ENCODE measurements at places on chromosomes 2 and 18.

DNA sequence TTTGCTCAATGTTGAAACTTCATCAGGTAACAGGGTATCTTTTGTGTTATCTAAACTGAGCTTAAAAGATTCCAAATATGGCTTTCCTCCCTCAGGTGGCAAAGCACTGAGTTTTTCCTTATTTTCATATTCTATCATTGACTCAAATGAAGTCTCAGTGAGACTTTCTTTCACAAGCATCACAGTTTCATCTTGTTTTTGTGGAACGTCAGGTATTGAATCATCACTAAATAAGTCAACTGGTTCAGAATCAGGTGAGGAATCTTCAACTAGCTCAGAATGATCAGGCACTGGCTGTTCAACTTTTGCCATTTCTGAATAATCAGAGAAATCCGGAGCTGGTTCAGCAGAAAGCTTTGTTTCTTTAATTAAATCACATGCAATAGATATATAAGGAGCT, 24.6 kb downstream of the RTN4 start:
- H3K27me3 ChIP-seq, result no peaks in the 10 kb centered on the region
- DNase-seq, result no peak
- peaks cover 19% of the 10 kb centered on the region for H3K4me1 ChIP-seq
- no peaks in the 10 kb centered on the region for H3K36me3 ChIP-seq
- H3K27ac ChIP-seq, result no peak overlapping the region
- no peak overlapping the region for H3K4me3 ChIP-seq

DNA sequence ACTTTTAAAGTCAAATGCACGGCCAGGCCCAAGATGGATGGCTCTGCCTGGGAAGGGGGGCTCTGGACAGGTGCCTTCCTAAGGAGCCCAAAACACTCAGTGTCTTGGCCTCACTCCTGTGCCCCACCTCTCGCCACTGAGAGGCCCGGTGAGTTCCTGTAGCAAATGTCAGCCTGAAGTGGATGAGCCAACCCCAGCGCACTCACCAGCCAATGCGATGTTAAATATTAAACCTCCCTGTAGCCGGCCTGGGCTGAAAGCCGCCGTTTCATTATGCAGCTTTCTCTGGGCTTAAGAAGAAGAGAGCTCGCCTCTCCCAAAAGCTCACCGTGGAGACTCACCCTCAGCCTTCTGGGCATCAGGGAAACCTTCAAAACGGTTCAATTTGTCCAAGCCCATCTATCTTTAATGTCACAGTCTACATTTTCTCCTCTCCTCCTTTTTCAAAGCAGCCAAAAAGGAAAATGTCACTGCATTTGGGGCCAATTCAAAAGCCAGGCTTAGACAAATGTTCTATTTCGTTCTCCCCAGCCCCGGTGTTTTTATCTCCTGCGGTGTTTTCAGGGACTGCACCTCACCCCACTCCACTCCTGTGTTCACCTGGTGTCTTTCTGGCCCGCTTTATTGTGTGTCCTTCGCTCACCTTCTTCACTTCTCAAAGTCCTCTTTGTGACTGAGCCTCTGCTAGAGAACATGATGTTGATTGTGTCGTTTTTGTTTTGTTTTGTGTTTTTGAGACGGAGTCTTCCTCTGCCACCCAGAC, 124.0 kb downstream of the NRP2 start:
- no peak overlapping the region for H3K4me3 ChIP-seq
- no peak for DNase-seq
- H3K27ac ChIP-seq, result no peak overlapping the region
- H3K4me1 ChIP-seq, result no peaks in the 10 kb centered on the region
- H3K36me3 ChIP-seq, result no peaks in the 10 kb centered on the region

- H3K36me3 ChIP-seq, result no peaks in the 10 kb centered on the region
- no peak overlapping the region for H3K27ac ChIP-seq
- no peak for DNase-seq
- H3K4me1 ChIP-seq, result peaks cover 6% of the 10 kb centered on the region
- no peak overlapping the region for H3K4me3 ChIP-seq
- no peaks in the 10 kb centered on the region for H3K27me3 ChIP-seq
These were observed 110.6 kb downstream of the UPP2 start for GRCh38 chr2:158212301-158212700.

GRCh38 chr2:240413813-240414429, 21.5 kb upstream of the GPC1 start:
- H3K27ac ChIP-seq, result no peak overlapping the region
- no peaks in the 10 kb centered on the region for H3K4me1 ChIP-seq
- H3K36me3 ChIP-seq, result no peaks in the 10 kb centered on the region
- H3K4me3 ChIP-seq, result no peak overlapping the region
- H3K27me3 ChIP-seq, result no peaks in the 10 kb centered on the region

DNA sequence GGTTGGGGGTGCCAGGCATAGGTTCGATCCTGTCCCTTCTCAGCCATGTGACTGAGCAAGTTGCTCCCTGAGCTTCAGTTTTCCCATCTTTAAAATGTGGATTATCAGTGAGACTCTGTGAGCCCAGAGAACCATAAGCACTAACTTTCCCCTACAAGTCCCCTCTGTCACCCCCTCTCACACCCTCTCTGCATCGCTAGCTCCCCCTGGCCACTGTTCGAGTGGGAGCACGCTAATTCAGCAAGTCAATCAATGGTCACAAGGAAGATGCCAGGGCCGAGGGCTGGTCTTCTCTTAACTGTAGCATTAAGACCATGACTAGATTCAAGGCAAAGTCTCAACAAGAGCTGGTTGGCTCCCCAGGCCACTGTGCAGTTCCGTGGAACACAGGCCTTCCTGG, 66.2 kb downstream of the BCL2L11 start:
- H3K27me3 ChIP-seq, result no peaks in the 10 kb centered on the region
- H3K36me3 ChIP-seq, result no peaks in the 10 kb centered on the region
- no peaks in the 10 kb centered on the region for H3K4me1 ChIP-seq

- H3K4me3 ChIP-seq, result no peak overlapping the region
- H3K27ac ChIP-seq, result no peak overlapping the region
- peaks cover 10% of the 10 kb centered on the region for H3K4me1 ChIP-seq
- no peaks in the 10 kb centered on the region for H3K27me3 ChIP-seq
- no peaks in the 10 kb centered on the region for H3K36me3 ChIP-seq
These were observed 344.8 kb downstream of the TGIF1 start for GRCh38 chr18:3794537-3795348.

- H3K4me3 ChIP-seq, result no peak overlapping the region
- peaks cover 11% of the 10 kb centered on the region for H3K27me3 ChIP-seq
- no peak for DNase-seq
These were observed 14.0 kb downstream of the SLC14A2 start for GRCh38 chr18:45628979-45629958.

DNA sequence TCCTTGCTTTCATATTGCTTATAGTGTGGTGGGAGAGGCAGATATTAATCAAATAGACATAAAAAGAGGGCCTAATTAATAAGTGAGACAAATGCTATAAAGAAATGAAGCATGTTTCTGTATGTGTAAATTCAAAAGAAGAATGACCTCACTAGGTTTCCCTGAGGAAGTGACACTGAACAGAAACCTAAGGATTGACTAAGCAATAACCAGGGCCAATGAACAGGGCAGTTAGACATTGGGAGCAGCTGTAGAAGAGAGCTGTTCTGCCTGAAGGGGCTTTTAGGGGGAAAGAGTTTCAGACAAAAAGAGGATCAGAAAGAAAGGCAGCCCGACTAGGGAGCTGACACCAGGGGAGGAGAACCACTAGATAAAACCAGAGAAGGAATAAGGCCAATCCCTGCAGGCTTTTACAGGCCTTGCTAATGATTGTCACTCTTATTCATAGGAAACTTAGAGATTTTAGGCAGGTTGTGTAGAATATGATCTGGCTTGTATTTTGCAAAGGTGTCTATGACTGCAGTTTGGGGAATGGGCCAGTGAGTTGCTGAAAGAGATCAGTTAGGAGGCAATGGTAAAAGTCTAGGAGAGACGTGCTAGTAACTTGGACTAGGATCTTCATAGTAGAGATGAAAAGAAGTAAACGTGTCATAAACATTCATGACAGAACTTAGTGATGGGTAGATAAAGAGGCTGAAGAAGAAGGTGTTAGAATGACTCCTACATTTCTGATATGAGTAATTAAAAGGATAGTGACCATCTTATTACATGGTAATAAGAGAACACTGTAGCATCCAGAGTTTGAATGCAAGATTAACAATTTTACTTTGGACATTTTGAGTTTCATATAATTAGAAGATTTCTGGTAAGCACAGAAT, 26.8 kb upstream of the NABP1 start:
- DNase-seq, result no peak
- no peak overlapping the region for H3K27ac ChIP-seq
- no peaks in the 10 kb centered on the region for H3K36me3 ChIP-seq
- H3K27me3 ChIP-seq, result no peaks in the 10 kb centered on the region
- H3K4me1 ChIP-seq, result no peaks in the 10 kb centered on the region

GRCh38 chr2:28649481-28650265, 102.0 kb upstream of the PPP1CB start:
- H3K4me1 ChIP-seq, result peaks cover 27% of the 10 kb centered on the region
- peak overlapping the region; percentile 33 for H3K4me3 ChIP-seq
- H3K36me3 ChIP-seq, result no peaks in the 10 kb centered on the region

GRCh38 chr2:167249197-167249596, 360.9 kb downstream of the XIRP2 start:
- no peak for DNase-seq
- H3K27me3 ChIP-seq, result no peaks in the 10 kb centered on the region
- H3K36me3 ChIP-seq, result no peaks in the 10 kb centered on the region

DNA sequence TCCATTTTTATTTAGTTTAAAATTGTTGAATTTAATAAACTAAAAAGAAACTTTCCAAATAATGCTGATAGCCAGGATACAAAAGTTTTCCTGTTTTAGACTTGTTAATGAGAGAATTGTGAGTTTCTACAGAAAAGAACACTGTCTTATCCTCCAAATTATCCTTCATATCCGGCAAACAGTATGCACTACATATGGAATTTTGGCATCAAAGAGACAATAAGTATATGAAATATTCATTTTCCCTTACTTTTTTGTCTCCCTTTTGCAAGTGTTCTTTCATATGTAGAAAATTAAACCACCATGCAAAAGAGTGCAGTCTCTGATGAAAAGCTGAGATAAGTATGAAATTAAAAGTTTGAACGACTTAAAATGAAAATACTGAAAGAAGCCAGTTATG, 159.4 kb downstream of the UBE2E3 start:
- H3K36me3 ChIP-seq, result no peaks in the 10 kb centered on the region
- no peak overlapping the region for H3K27ac ChIP-seq
- H3K4me1 ChIP-seq, result no peaks in the 10 kb centered on the region
- no peak for DNase-seq
- no peaks in the 10 kb centered on the region for H3K27me3 ChIP-seq

- H3K4me3 ChIP-seq, result no peak overlapping the region
- no peak for DNase-seq
- no peak overlapping the region for H3K27ac ChIP-seq
- no peaks in the 10 kb centered on the region for H3K36me3 ChIP-seq
- no peaks in the 10 kb centered on the region for H3K4me1 ChIP-seq
These were observed 111.6 kb downstream of the ATL2 start for GRCh38 chr2:38265461-38265860.

DNA sequence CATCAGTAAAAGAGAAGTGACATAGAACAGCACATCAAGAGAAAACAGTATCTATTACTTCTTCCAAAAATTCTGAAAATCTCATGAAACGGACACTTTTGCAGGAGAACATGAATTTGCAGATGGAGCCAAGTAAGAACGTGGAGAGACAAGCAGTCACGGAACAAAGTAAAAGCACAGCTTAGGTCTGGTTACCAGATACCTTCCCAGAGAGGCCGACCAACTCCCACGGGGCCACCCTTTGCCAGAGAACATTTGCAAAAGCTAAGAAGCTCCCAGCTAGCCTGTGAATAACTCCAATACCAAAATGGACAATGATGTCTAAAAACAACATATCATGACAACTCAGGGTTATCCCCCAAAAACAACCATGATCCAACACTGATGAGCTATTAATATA, 38.9 kb downstream of the THAP4 start:
- no peak overlapping the region for H3K4me3 ChIP-seq
- peaks cover 5% of the 10 kb centered on the region for H3K36me3 ChIP-seq
- no peaks in the 10 kb centered on the region for H3K27me3 ChIP-seq
- no peaks in the 10 kb centered on the region for H3K4me1 ChIP-seq
- no peak for DNase-seq

- DNase-seq, result no peak
- peaks cover 15% of the 10 kb centered on the region for H3K27me3 ChIP-seq
- H3K36me3 ChIP-seq, result no peaks in the 10 kb centered on the region
These were observed 279.8 kb downstream of the NAPG start for GRCh38 chr18:10805587-10806118.

GRCh38 chr2:210128961-210129360, 42.2 kb downstream of the KANSL1L start:
- H3K4me1 ChIP-seq, result no peaks in the 10 kb centered on the region
- DNase-seq, result no peak
- H3K27me3 ChIP-seq, result no peaks in the 10 kb centered on the region
- no peak overlapping the region for H3K27ac ChIP-seq
- no peak overlapping the region for H3K4me3 ChIP-seq

- DNase-seq, result no peak
- H3K27ac ChIP-seq, result no peak overlapping the region
- no peaks in the 10 kb centered on the region for H3K36me3 ChIP-seq
- no peaks in the 10 kb centered on the region for H3K27me3 ChIP-seq
- peaks cover 18% of the 10 kb centered on the region for H3K4me1 ChIP-seq
- no peak overlapping the region for H3K4me3 ChIP-seq
These were observed 29.0 kb upstream of the CATIP start for GRCh38 chr2:218327451-218328210.

GRCh38 chr18:59674186-59674902, 22.9 kb downstream of the CCBE1 start:
- no peaks in the 10 kb centered on the region for H3K4me1 ChIP-seq
- no peak for DNase-seq
- no peak overlapping the region for H3K27ac ChIP-seq
- peaks cover 10% of the 10 kb centered on the region for H3K27me3 ChIP-seq
- H3K36me3 ChIP-seq, result no peaks in the 10 kb centered on the region

- H3K27me3 ChIP-seq, result no peaks in the 10 kb centered on the region
- peaks cover 4% of the 10 kb centered on the region for H3K36me3 ChIP-seq
- H3K27ac ChIP-seq, result no peak overlapping the region
These were observed 7.1 kb downstream of the RBM45 start for GRCh38 chr2:178119179-178119922.

- no peaks in the 10 kb centered on the region for H3K4me1 ChIP-seq
- H3K27ac ChIP-seq, result no peak overlapping the region
- H3K4me3 ChIP-seq, result no peak overlapping the region
These were observed 21.9 kb downstream of the INO80D start for GRCh38 chr2:206064077-206064476.

- no peaks in the 10 kb centered on the region for H3K36me3 ChIP-seq
- H3K27me3 ChIP-seq, result no peaks in the 10 kb centered on the region
- H3K4me3 ChIP-seq, result no peak overlapping the region
- no peak for DNase-seq
- H3K27ac ChIP-seq, result no peak overlapping the region
These were observed 96.0 kb downstream of the SMAD7 start for GRCh38 chr18:48854780-48855179.

DNA sequence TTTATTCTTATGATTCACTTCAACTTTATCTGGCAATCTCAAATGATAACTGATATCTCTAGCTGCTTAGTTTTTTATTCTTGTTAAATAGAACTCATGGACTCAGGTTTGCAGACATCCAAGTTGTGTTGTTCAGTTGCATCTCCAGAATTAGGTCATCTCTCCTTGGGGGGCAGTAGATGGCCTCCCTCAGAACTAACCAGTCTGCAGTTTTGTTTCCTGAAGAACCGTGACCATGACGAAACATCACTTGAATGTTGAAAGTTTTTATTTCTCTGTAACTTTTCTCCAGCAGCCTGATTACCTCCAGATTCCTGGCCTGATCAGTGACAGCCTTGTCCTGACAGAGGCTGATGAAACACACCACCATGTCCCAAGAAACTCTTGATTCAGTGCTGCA, 321.5 kb downstream of the GALNT13 start:
- no peak overlapping the region for H3K4me3 ChIP-seq
- H3K27ac ChIP-seq, result no peak overlapping the region
- no peaks in the 10 kb centered on the region for H3K4me1 ChIP-seq
- H3K36me3 ChIP-seq, result no peaks in the 10 kb centered on the region
- no peaks in the 10 kb centered on the region for H3K27me3 ChIP-seq

Measured in HCT116 (cell line).